ENCODE measurements at places on chromosomes 6 and 20. TPM values are rescaled to one million over a fixed set of nuclear protein-coding genes. Genes with fewer than 3 reads are reported as not detected.

- no peak for DNase-seq
Measured at GRCh38 chr20:60202046-60202445, 243.8 kb downstream of the CDH26 start.

Gene ZNF343
- total RNA-seq = 3.7 TPM

- DNase-seq = no peak
Measured at GRCh38 chr6:163904186-163904585, 489.7 kb downstream of the QKI start.

DNA sequence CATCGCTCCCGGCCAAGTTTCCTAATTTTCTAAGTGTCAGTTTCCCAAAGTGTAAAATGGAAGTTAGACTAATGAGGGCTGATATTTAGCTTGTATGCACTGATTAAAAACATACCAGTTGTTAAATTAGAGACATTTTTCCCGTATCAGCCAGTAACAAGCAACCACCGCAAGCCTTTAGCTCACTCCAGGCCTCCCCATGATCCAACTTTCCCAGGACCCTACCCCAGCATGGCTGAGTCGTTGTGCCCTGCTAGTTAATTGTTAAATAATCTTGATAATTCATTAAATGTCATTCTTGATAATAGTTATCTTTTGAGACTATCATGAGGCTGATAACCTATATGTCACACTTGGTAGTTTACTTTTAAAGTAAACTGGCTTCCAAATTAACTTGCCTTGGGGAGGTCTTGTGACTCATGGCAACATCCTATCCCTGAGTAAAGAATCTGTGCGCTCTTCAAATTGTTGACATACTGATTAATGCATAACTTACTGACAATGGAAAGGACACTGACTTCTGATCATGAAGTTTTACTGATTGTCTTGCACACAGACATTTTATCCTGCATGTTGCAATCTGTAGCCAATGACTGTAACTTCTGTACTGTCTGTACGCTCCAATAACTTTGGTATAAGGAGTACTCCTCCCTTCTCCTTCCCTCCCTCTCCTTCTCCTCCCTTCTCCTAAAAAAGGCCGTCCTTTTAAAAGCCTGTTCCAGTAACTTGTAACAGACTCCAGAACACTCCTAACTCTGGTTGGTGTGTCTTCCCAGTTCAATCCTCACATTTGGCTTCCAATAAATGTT is 6.3 kb upstream of the GTF3C6 start:
- DNase-seq = no peak

Gene SLC22A2
- total RNA-seq = not detected

DNA sequence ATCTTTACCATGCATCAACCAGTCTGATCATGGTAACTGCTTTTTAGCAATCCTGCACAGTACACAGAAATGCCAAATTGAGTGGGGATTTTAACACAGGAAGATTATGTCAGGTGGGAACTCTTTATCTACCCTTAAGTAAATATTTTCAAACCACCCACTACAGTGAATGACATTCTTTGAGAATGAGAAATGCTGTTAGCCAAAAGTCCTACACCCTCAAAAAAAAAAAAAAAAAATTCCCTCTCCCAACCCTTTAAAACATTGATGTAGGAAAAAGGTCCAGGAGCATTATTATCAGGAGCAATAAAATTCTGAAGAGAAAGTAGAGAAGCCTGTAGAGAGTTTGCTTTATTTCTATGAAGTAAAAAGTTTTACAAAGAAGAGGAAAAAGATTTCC is 307.2 kb upstream of the THEMIS start:
- DNase-seq = no peak

Gene SMPDL3A
- total RNA-seq = 353 TPM

DNA sequence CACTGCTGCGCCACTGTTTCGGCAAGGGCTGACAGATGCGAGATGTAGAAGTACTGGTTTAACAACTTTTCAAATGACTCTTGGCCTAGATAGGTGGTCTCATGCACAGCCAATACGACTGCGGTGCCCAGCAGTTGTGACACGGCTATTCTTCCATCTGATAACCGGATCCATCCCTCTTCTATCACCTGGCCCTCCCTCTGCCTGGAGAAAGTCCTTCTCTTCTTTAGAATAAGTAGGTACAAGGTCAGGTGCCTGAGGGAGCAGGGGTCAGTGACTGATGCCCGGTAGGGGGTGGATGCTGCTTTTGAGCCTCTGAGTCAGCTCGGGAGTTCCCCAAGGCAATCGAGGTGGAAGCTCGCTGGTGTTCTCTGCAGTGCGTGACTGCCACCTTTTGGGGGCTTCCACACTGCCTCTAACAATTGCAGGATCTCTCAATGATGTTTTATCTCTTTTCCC is 166.8 kb upstream of the GRIK2 start:
- DNase-seq = no peak

Measured in transverse colon (tissue), 4 donors.